Dorsolateral prefrontal cortex (tissue), 122 donors: ENCODE measurements at places on chromosomes 6 and 20.

GRCh38 chr6:31580807-31581433 is 1.3 kb downstream of the LTB start:
- DNase-seq = peak; percentile 90

GRCh38 chr6:22970004-22970403 is 400.6 kb downstream of the HDGFL1 start:
- DNase-seq = no peak

- peak; percentile 86 for DNase-seq
Measured at GRCh38 chr6:31652925-31653724, 664 bp upstream of the BAG6 start.

- DNase-seq = no peak
Measured at GRCh38 chr6:125945378-125946141, 11.0 kb upstream of the HINT3 start.

DNA sequence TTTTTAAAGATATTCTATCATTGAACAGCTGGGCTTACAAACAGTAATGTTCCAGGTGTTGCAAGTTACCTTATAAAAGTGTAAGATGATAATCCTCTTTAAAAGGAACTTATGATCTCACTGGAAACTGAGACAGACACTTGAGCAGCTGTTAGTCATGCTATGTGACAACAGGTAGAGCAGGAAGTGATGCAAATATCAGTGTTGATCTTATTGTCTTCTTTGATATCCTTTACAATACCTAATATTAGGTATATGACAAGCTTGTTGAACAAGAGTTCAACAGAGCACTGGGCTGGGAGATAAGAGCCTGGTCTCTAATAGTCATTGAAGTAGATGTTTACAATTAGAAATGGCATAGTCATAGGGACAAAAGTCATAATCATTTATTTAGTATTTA is 150.0 kb downstream of the UBE3D start:
- DNase-seq = no peak

GRCh38 chr20:62356589-62357186 is 10.4 kb downstream of the LAMA5 start:
- no peak for DNase-seq

GRCh38 chr6:148789948-148790347 is 43.1 kb downstream of the UST start:
- no peak for DNase-seq

GRCh38 chr6:46217671-46218131 is 46.9 kb upstream of the ENPP5 start:
- no peak for DNase-seq
